ENCODE measurements at places on chromosomes 6 and 20. TPM values are rescaled to one million over a fixed set of nuclear protein-coding genes. Genes with fewer than 3 reads are reported as not detected.

LY6G6D gene
- total RNA-seq = not detected

TCFL5 gene
- total RNA-seq = 4.8 TPM

ARFGEF2 gene
- total RNA-seq = 11.8 TPM

SLC32A1 gene
- total RNA-seq = not detected

SAMD10 gene
- not detected for total RNA-seq

ERVFRD-1 gene
- not detected for total RNA-seq

PDYN gene
- total RNA-seq = not detected

BMP5 gene
- 0.07 TPM for total RNA-seq

SEL1L2 gene
- not detected for total RNA-seq

MAN1A1 gene
- total RNA-seq = 0.05 TPM
